ENCODE measurements at places on chromosomes 5 and 9. TPM values are rescaled to one million over a fixed set of nuclear protein-coding genes. Genes with fewer than 3 reads are reported as not detected.

DNA sequence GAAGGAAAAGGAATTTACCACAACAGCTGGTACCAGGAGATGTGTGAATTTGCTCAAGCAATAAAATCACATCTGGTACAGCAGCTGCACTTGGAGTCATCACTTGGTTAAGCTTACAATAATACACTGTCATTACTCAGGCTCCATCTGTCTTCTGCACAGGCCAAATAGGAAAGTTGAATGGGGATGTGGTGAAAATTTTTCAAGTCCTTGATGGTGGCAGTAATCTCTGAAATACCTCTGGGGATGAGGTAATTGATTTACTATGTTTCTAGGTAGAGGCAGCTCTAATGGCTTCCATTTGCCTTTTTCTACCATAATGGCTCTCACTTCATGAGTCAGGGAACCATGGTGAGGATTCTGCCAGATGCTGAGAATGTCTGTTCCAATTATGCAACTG lies 206.8 kb upstream of the ATP10B start:
- DNase-seq: no peak

- no peak for DNase-seq
Measured at GRCh38 chr5:54457094-54457862, 1.8 kb downstream of the HSPB3 start.

- DNase-seq: no peak
Measured at GRCh38 chr5:1789834-1790471, 9.7 kb downstream of the MRPL36 start.

DNA sequence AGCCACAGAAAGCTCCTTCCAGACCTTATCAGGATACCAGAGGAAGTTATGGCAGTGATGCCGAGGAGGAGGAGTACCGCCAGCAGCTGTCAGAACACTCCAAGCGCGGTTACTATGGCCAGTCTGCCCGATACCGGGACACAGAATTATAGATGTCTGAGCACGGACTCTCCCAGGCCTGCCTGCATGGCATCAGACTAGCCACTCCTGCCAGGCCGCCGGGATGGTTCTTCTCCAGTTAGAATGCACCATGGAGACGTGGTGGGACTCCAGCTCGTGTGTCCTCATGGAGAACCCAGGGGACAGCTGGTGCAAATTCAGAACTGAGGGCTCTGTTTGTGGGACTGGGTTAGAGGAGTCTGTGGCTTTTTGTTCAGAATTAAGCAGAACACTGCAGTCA lies 70.8 kb upstream of the ENTREP1 start:
- DNase-seq: no peak

DNA sequence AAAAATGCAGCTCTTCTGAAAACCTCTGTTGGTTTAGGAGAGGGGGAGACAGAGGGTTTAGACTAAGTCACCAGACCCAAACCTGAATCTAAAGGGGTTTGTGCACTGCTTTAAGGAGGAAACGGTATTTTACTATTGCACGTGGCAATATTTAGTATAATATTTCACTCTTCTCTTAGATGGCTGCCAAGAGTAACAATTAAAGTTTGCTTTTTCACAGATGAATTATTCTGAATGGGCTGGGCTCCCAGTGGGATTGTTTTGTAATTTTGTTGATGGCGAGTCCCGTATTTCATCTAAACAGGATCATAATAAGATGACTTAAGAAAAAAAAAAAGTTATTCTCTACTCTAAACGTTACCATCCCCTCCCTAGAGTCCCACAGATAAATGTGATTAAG lies 245.4 kb downstream of the PCSK5 start:
- no peak for DNase-seq

GRCh38 chr5:139946006-139946405 lies 97.1 kb downstream of the NRG2 start:
- DNase-seq: no peak

GRCh38 chr5:15785531-15785981 lies 285.6 kb downstream of the FBXL7 start:
- no peak for DNase-seq

- no peak for DNase-seq
Measured at GRCh38 chr5:134637116-134637721, 4.6 kb upstream of the SAR1B start.

Gene TEX48
- total RNA-seq: not detected

DNA sequence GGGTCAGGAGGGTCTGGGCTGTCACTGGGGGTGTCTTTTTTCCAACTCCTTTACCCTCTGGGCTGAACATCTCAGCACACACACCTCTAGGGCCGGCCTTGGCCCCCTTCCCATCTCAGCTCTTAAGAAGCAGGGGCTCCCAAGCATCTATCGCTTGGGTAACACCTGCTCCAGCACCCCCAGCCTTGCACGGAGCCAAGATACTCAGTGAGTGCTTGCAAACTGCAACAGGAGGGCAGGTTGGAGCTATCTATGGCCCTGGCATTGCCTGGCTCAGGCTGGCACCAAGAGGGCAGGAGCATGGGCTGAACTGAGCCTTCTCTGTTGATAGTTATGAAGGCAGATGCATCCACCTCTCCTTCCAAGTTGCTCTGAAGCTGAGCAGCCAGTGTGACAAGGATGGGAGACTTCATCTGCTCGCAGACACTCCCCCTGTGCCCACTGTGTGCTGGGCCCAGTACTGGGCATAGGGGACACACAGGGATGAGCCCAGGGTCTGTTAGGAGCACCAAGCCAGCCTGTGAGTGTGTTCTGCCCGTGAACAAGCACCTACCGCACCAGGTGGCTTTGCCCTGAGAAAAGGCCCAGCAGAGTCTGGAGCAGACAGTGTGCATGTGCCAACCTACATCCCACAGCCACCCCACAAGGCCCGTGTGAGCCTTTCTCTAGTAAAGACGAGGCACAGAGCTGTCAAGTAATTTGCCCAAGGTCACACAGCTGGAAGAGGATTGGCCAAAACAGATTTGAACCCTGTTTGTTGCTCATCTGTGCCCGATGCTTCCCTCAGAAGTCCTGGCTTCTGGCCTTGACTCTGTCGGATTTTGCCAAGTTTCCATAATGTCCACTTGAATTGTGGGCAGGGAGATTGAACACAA lies 58.2 kb downstream of the PHF2 start:
- no peak for DNase-seq

Gene PRR16
- total RNA-seq: not detected

GRCh38 chr5:32542216-32543059 lies 42.9 kb upstream of the SUB1 start:
- no peak for DNase-seq

DNA sequence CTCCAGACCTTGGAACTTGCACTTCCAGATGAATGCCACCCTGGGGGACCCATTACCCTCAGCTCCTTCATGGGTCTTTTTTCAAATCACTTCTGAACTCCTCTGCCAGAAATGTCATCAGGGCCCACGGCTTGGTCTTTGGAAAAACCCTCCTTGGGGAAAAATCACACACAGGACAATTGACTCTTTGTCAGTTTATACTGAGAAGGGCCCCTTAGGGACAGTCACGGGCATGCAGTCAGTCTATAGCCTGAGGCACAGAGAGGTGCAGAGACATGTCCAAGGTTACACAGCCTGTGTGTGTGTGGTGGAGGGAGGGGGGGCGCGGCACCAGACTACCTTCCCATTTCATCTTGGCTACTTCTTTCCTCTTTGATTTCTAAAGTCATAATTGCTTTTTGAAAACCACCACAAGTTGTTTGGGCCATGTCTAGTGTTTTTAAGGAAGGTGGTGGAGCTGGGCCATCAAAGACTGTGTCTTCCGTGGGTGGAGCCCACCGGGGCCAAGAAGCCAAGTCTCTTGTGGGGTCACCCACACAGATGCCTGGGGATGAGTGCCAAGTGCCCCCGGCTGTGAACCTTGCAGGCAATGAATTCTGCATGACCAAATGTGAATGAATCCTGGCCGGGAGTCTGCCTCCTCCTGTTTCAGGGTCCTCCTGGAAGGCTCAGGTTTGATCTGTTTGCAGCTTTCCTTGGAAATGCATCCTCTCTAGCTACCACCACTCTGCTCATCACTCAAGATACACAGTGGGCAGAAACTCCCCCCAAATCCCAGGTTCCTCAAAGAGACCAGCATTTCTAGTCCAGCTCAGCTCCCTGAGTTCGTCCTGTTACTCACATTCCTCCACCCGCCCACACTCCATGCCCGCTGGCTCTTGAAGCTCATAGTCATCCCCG lies 200.1 kb upstream of the TBC1D2 start:
- DNase-seq: no peak

- no peak for DNase-seq
Measured at GRCh38 chr5:120808606-120809005, 344.5 kb downstream of the PRR16 start.

Gene HRH2
- 2.8 TPM for total RNA-seq

Gene PCDHA13
- not detected for total RNA-seq

DNA sequence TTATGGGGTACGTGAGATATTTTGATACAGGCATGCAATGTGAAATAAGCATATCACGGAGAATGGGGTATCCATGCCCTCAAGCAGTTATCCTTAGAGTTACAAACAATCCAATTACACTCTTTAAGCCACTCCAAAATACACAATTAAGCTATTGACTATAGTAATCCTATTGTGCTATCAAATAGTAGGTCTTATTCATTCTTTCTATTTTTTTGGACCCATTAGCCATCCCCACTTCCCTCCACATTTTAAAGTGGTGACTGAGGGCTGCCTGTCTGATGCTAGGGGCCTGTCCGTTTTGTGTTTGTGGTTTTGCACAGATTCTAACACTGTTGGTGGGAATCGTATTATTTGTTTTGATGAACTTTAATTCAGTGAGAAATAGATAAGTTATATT lies 129.7 kb upstream of the DHFR start:
- DNase-seq: no peak

Gene STRBP
- total RNA-seq: 15.4 TPM

DNA sequence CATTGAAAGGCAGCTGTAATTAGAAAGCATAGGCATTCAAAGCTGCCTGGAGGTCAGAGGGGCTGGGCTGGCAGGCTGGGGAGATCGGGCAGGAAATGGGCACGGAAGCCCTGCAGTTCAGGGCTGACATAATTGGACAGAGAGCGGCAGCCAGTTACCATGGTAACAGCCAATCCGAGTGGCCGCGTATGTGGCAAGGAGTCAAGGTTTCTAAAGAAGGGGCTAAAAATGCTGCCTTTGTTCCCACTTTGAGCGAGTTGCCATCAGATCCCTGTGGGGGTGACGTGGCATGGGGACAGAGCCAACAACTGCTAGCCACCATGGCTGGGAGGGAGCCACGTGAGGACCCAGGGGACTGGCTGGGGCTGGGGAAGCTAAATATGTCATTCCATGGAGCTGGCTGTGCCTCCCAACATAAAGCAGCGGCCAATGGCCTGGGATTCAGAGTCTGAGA lies 44.7 kb upstream of the NDFIP1 start:
- no peak for DNase-seq

GRCh38 chr9:89278997-89279739 lies 31.8 kb upstream of the CKS2 start:
- DNase-seq: no peak

DNA sequence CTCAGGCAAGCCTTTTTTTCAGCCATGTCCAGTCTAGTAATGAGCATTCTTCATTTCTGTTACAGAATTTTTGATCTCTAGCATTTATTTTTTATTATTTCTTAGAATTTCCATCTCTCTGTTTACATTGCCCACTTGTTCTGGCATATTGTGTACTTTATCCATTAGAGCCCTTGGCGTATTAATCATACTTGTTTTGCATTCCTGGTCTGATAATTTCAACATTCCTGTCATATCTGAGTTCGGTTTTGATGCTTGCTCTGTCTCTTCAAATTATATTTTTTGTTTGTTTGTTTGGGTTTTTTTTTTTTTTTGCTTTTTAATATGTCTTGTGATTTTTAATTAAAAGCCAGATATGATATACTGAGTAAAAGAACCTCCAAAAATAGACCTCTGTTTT lies 23.0 kb upstream of the JAK2 start:
- DNase-seq: no peak

- DNase-seq: no peak
Measured at GRCh38 chr9:99078717-99079116, 26.2 kb upstream of the TGFBR1 start.

DNA sequence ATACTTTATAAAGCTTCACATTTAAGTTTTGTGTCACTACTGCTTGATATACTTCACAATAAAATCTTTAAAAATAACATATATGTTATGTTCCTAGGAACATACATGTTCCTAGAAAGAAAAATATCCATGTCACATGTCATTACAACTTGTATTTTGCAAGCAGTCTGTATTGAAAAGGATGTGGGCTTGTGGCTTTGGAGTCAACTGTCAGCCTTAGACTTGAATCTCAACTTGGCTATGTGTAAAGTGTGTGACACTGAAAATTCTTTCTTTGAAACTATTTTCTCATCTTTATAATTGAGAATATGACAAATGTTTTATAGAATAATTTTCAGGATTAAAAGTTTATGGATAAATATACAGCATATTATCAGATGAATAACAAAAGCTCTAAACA lies 273.1 kb downstream of the KIAA0825 start:
- DNase-seq: no peak

Gene LCP2
- 304 TPM for total RNA-seq

- no peak for DNase-seq
Measured at GRCh38 chr9:120910643-120911042, 16.0 kb downstream of the TRAF1 start.

Gene SPATA31A3
- total RNA-seq: not detected

- no peak for DNase-seq
Measured at GRCh38 chr5:44661851-44662250, 146.9 kb upstream of the MRPS30 start.

- no peak for DNase-seq
Measured at GRCh38 chr9:71822456-71822855, 54.1 kb upstream of the CEMIP2 start.
